ENCODE measurements at places on chromosomes 2 and 18. TPM values are rescaled to one million over a fixed set of nuclear protein-coding genes. Genes with fewer than 3 reads are reported as not detected.

DNA sequence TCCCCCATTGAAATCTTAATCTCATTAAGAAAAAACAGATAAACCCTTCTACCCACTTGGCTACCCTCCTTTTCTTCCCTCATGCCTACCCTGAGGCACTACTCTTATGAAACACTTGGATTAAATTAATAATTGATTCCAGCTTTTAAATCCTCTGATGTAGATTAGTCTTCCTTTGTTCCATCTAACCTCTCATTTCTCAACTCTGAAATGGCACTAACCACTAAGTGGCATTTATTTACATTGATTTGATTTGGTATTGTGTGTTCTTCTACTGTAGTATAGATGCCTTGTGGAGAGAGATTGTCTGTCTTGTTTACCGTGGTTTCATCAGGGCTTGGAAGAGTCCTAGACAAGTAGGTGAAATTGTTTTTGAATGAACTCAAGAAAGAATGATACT lies 26.7 kb downstream of the ITGA4 start:
- DNase-seq: no peak

- no peak for DNase-seq
These were observed 4.5 kb downstream of the GPR39 start for GRCh38 chr2:132420816-132421805.

The CDCA7 gene
- total RNA-seq: 2.3 TPM

The SULT1C2 gene
- total RNA-seq: not detected

The TOGARAM2 gene
- 0.15 TPM for total RNA-seq

The LRP2 gene
- total RNA-seq: 19.7 TPM

DNA sequence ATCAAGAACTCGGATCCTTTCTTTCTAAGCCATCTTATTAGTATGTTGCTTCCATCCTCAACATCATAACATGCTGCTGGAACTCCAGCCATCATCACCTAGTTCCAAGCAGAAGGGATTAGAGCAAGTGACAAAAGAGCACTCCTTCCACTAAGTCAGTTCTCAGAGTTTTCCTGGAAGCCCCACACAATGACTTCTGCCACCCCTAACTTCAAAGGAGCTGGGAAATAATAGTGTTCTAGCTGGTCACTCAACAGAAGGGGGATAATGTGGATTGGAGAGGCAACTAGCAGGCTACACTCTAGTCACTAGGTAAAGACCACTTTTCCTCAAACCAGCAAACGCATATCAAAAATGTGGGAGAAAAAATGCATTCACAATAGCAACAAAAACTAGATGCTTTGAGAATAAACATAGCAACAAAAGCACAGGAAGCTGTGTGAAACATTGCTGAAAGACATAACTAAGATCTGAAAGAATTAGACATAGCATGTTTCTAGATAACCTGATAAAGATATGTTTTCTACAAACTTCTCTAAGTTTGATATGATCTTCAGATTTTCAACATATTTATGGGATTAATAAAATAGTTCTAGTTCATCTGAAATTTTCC lies 39.5 kb downstream of the COX7A2L start:
- no peak for DNase-seq

DNA sequence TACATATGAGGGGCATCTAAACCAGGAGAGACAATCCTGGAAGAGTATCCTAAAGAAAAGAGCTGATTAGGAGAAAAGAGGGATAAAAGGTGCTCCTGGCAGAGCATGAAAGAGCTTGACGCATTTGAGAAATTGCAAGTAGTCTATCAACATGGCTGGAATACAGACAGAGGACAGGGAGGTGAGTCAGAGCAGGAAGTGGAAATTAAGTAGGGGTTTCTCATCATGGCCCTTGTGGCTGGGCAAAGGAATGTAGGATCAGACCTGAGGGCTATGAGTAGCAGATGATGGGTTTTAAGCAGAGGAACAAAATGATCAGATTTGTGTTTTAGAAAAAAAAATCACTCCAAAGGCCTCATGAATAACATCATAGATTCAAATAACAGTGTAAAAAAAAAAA lies 49.2 kb upstream of the UGP2 start:
- no peak for DNase-seq

The PHOSPHO2 gene
- total RNA-seq: 16.2 TPM

DNA sequence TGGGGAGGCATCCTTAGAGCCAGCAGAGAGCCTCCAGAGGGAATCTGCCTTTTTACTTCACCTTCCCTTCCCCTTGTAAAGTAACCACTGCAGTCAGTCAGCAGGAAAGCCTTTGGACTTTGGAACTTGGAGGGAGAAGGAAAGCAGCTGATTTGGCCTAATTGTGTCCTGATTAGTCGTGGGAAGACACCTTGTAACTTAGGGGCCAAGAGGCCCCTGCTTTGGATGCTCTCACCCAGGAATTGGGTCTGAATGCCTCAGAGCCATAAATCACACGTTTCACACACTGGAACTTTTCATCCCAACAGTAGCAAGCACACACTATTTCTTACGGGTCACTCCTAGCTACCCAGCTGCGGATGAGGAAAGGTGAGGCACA lies 81.0 kb upstream of the PPM1B start:
- DNase-seq: no peak

- DNase-seq: no peak
These were observed 2.4 kb downstream of the CWC22 start for GRCh38 chr2:180004731-180005130.

GRCh38 chr18:48589797-48590519 lies 51.1 kb downstream of the CTIF start:
- DNase-seq: no peak

- no peak for DNase-seq
These were observed 244.1 kb downstream of the NCKAP5 start for GRCh38 chr2:133324150-133324561.

The TUBB8B gene
- 0.66 TPM for total RNA-seq

DNA sequence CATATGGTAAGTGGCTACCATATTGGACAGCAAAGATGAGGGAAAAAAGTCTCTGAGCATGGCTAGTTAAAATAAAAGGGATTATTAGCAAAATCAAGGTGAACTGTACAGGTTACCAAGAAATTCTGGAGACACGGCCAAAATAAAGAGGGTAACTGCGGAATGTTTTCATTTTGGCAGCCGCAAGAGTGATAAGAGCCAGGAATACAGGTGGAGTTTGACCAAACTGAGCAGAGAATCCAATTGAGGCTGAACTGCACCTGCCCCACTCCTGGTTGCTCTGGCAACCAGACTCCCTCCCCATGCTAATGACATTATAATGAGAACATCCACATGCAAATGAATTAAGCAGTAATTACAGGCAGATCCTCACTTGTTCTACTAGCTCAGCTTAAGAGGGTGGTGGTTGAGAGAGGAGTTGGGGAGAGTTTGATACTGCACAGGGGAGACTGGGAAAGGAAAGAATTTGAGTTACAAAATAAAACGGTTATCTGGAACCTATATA lies 18.8 kb upstream of the EPHA4 start:
- DNase-seq: no peak

- no peak for DNase-seq
These were observed 587 bp downstream of the MEIS1 start for GRCh38 chr2:66435549-66435875.

GRCh38 chr2:55017880-55018279 lies 32.4 kb downstream of the RTN4 start:
- no peak for DNase-seq

DNA sequence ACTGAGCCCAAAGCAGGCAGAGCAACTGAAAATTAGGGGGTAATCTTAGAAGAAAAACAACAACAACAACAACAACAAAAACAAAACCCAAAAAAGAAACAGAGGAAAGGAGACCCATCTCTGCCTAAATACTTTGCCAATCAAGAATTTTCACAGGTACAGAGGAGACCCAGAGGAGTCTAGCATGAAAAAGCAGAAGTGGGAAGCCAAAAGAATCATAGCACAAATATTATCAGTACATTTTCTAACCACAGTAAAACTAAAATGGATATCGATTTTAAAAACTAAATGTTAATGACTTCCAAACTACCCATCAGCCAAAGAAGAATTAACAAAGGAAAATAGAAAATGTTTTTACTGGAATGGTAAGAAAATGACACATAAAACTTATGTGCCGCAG lies 148.1 kb downstream of the BAZ2B start:
- DNase-seq: no peak

The GREB1 gene
- 83.6 TPM for total RNA-seq

DNA sequence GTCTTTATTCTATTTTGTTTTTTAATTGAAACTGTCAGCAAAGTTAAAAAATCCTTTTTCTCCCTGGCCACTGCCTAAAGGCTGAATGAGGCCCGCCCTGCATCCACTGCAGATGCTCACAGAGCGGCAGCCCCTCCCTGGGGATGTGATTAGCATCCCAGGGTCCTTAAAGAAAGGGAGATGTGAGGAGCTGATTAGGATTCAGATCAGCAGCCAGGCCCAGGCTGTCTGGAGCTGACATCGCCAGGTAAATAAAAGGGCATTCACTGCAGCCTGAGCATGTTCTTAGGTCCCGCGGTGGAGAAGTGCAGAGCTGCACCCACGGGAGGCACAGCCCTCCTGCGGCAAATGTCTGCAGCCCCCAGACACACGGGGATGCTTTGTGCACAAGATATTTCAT lies 83.8 kb downstream of the LONRF2 start:
- no peak for DNase-seq

GRCh38 chr2:199903111-199903510 lies 8.0 kb upstream of the C2orf69 start:
- no peak for DNase-seq

DNA sequence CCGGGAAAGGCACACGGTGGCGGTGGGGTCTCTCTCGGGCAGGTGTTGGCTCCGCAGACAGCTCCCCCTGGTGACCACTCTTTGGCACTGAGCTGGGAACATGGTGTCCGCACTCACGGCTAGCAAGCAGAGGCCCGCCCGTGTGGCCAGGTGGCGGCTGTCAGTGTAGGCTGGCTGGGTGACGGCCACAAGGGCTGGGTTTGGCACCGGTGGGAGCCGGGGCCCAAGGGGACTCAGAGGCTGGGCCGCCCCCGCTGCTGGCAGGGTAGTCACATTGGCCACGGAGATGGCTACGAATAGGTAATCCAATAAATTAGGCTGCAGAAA lies 1071.7 kb downstream of the RPIA start:
- DNase-seq: no peak

GRCh38 chr18:31942291-31942998 lies 483 bp downstream of the TRAPPC8 start:
- no peak for DNase-seq

DNA sequence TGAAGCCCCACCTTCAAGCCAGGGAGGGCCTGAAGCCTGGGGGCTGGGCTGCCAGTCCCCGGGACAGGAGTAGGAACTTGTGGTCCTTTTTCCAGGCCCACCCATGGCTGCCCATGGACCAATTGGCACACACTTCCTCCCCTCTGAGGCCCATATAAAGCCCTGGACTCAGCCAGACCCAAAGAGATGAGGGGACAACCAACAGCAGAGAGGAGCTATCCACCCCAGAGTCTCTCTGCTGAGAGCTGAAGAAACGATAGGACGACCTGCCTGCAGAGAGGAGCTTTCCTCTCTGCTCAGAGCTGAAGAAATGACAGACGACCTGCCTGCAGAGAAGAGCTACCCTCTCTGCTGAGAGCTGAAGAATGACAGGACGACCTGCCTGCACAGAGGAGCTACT lies 43.8 kb upstream of the PEX13 start:
- DNase-seq: no peak

The CHRNA1 gene
- total RNA-seq: 8.2 TPM

DNA sequence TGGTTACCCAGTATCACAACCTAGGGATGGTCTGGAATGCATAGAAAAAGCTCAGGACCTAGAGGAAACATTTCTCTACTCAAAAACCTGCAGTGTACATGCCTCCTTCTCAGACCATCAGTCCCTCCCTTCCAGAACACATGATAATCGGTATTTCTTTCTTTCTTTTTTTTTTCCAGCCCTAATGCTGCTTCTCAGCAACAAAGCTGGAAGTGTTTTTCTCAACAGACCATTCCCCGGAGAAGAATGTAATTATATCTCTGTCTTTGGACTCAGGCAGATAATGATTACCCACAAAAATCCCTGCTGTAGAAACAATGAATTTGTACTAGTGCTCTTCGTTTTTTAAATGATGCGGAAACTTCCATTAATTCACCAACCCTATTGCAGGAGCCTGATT lies 44.1 kb upstream of the NDUFV2 start:
- DNase-seq: no peak

DNA sequence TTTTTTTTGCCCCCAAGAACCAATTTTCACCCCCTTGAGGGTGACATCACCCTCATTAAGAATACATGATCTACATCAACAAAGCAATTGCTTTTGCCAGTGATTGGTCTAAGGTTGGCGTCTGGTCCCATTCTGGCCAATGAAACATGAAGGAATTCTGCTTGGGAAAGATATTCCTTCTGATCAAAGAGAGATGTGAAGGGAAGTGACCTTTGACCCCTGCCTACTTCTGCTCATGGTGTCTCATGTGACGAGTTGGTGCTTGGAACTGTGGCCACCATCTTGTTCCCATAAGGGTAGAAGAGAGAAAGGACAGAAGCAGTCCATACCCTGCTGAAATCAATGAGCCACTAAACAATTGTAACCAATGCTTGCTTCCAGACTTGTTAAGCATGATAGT lies 85.1 kb downstream of the LBH start:
- no peak for DNase-seq

The AGPS gene
- 30.6 TPM for total RNA-seq

The LRRTM4 gene
- total RNA-seq: 0.16 TPM

GRCh38 chr2:3751806-3752205 lies 48.4 kb downstream of the DCDC2C start:
- no peak for DNase-seq

DNA sequence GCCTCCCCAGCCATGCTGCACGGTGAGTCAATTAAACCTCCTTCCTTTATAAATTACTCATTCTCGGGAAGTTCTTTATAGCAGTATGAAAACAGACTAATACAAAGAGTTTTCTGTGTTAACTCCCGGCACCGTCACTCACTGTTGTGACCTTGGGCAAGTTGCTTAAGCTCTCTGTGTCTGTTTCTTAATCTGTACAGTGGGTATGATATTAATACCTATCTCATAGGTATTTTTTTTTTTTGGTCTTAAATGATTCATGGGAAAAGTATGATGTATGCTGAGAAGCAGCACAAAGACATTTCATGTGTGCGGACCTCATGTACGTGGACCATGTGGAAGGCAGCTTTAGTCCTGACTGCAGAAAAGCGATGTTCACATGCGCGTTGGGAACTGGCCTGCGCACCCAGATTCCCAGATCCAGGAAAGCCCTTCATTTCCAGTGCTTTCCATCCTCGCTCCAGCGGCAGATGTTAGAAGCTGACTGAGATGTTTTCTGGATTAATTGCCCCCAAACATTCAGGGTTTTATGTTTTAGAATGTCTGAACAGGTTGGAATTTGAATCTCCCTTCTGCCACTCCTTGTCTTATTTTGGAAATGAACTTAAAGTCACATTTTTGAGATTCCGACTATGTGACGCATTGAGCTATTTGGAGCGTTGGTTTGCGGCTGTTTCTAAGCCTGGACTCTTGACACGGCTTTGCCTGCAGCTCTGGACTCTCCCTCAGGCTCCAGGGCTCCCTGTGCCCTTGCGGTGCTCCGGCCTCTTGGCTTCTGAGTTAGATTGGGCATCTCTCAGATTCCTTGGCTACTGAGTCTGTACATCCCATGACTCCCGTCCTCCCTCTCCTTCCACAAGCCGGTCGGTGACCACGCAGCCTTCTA lies 61.4 kb downstream of the SLC4A3 start:
- no peak for DNase-seq

The CNRIP1 gene
- total RNA-seq: 63.5 TPM

GRCh38 chr2:31979956-31980355 lies 30.9 kb downstream of the MEMO1 start:
- DNase-seq: no peak

All from breast epithelium (tissue), 4 donors.